ENCODE measurements at places on chromosomes 5 and 9.

DNA sequence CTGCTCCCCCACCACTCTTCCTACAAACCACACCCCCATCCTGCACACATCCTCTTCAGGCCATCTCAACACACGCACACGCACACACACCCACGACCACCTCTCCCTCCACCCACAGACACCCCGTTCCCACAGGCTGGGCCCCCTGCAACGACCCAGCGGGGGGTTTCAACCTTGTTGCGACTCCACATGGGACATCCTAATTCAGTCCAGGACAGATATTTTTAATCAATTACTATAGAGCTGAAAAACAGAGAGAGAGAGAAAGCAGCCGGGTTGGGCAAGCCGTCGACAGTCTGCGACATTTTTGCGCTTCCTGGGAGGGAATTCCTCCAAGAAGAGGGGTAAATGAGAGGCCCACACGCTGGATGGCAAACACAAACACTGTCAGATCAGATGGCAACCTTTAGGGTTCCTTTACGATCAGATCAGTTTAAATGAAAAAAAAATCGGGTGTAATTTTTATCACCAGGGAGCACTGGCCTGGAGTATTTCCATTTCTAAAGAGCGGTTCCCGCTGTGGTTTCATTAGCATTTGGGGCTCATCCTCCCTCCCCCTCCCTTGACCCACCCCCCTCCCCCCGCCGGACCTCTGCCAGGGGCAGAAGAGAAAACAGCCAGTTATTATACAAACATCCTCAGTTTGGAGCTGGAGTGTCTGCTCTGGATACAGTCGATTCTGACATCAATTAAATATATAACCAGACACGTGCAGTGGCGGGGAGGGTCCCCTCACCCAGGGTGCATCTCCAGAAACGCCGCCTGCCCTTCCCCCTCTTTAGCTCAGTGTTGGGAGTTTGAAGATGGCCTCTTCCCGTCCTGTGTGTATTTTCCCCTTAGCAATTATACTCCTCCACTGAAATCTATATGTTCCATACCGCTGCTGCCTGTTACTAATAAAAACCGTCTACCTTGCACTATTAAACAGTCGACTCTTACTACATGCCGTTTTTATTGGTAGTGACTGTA lies 2.3 kb upstream of the IRX2 start:
- DNase-seq: no peak

DNA sequence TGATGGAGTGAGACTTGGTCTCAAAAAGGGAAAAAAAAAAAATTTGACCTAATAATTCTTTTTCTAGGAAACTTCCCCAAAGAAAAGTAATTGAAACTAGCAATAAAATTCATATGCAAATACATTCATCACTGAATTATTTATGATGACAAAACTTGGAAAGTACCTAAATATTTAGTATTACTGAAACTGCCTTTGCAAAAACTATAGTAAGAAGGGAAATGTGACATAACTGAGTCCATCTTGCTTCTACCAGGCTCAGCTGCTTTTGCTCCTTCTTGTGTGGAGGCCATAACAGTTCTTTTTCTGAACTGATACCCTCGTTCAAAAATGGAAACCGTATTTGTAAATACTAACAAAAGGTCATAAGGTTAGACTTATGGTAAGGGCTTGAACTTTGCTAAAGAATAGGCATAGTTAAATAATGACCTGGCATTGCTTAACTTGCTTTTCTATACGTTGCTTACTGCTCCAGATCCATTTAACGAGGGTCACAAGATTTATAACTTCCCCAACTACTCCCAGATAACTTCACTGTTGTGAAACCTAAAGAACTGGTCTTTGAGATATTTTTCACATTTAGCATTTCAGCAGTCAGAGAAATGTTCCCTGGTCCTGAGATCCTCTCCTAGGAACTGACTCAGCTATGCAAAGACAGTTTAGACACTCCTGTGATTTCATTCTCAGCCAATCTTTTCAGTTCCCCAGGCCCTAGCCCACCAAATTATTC lies 68.4 kb downstream of the CFAP95 start:
- no peak for DNase-seq

GRCh38 chr9:134598884-134599245 lies 42.7 kb upstream of the COL5A1 start:
- no peak for DNase-seq

DNA sequence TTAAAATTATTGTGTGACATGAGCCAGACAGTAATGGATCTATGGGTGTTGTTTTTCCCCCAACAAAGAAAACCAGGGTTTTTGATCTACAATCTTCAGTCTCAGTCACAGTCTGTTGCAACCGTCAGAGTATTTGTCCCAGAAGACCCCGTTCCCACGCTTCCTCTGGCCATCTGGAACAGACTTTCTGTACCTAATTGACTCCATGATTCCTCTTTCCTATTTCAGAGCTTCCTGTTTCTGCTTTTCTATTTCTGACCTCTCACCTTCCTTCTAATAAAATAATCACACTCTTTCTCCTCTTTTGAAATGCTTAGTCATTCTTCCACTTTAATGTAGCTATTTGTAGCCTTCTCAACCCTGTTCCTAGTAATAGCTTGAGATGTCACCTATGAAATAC lies 1044.8 kb downstream of the DTWD2 start:
- DNase-seq: no peak

- DNase-seq: no peak
Observed at GRCh38 chr5:1110307-1111240, 1.3 kb downstream of the SLC12A7 start.

- peak; percentile 92 for DNase-seq
Observed at GRCh38 chr5:96226941-96227552, 206.0 kb downstream of the PCSK1 start.
